ENCODE measurements at places on chromosomes 4 and X.

- no peak for DNase-seq
Observed at GRCh38 chr4:94479358-94480141, 27.8 kb downstream of the PDLIM5 start.

GRCh38 chr4:165834116-165834515 lies 38.9 kb upstream of the TLL1 start:
- DNase-seq: no peak

- peak; percentile 72 for DNase-seq
Observed at GRCh38 chr4:101191302-101192098, 155.8 kb downstream of the PPP3CA start.

DNA sequence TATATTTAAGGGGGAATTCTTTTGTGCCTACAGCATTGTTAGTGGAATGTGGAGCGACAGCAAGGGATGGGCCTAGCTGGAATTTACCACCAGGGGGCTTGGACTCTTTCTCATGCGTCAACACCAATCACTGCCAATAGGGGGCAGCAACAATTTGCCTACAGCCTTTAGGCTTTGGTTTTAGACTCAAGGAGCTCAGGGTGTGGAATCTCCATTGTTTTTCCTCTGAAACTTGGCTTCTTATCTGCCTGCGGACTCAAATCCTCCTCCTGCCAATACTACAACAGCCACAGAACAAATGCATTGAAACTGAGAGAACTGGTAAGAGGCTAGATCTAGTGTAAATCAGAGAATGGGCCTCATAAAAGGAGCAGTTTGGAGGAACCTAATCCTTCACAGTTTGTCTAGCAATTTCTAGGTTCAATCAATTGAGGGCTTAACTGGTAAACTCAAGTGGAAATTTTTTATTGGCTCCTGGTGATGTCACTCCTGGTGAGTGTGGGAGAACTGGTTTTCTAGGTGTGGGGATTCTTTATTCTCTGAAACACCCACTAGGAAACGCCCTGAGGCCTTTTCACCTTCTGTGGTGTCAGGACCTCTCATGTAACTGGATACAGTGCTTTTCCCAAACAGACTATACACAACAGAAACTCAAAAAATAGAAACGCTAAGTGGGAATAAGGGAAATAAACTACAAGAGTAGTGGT lies 27.9 kb upstream of the TMSB4X start:
- peak; percentile 40 for DNase-seq

- no peak for DNase-seq
Observed at GRCh38 chrX:48493890-48494364, 14.9 kb upstream of the PORCN start.

DNA sequence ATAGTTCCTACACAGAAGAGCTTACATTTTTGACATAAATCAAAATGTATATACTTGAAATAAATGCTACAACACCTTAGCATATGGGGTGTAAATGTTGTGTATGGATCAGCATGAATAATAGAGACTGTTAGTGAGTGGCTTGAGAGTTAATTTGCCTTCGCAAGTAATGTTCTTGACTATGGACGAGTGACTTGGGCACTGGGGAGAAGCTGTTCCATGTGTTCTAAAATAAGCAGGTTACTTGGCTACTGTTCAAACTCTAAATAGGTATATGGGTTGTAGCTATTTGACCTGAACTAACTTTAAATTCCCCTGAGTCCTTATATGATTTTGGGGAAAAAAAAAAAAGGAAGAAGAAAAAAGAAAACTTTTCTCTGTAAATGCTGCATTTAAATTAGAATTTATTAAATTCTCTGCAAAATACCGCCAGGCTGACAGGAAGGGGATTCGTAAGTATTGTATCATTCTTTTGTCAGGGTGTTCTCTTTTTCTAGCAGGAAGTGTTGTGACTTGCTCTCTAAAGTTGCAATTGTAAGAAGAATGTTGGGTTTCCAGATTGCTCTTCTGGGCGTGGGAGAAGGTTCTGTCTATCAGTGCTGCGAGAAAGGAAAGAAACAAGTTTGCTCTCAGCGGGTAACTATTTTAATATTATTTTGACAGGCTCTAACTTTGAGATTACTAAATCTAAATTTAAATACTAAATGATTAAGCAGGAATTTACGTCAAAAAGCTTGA lies 32.2 kb downstream of the PLS3 start:
- no peak for DNase-seq

- DNase-seq: no peak
Observed at GRCh38 chr4:156419080-156419685, 465.5 kb upstream of the CTSO start.

DNA sequence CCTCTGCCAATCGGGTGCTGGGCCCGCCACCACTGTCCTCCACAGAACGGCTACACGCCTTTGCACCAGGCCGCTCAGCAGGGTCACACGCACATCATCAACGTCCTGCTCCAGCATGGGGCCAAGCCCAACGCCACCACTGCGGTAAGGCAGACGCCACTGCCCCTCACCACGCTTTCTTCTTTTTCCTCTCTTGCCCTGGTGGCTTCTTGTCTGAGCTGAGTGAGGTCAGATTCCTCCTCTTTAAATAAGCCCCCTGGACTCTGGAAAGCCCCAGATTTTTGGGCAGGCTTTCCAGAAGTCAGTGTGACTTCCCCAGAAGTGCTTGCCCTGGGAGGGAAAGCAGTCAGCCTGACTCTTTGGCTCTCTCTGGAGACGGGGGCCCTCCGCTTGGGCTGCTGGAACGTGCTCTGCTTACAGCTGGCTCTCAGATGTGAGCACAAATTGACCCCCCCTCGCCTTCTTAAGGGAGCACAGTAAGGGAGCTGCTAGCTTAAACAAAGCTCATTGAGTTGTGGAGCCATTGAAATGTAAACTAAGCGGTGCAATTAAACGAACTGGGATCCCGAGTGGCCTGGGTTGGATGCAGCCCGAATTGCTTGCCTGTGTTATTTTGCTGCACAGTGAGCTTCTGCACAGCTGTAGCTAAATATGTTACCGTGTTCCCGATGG lies 243.1 kb downstream of the ANK2 start:
- DNase-seq: peak; percentile 37

- no peak for DNase-seq
Observed at GRCh38 chr4:118173956-118174725, 139.9 kb downstream of the NDST3 start.

- DNase-seq: no peak
Observed at GRCh38 chr4:25863347-25863784, 578 bp upstream of the SEL1L3 start.

- no peak for DNase-seq
Observed at GRCh38 chrX:120664081-120664480, 34.2 kb upstream of the C1GALT1C1 start.

GRCh38 chr4:185269286-185269685 lies 59.9 kb downstream of the SNX25 start:
- no peak for DNase-seq

DNA sequence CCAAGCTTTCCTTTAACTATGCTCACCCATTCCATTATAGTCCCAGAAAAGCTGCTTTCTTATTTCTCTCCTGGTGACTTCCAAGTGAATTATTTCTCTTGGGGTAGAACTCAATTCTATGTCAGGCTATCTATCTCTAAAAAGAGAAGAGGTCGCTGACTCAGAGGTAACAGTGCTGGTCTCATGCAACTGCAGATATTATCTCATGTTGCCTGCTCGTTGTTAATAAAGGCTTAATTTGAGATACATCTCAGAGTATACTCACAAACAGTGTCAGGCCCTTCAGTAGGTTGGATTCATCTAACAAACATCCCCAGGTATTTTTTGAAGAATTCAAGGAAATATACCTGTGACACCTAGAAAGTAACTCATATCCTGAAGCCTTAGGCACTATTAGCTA lies 2.7 kb downstream of the TMEM154 start:
- no peak for DNase-seq

DNA sequence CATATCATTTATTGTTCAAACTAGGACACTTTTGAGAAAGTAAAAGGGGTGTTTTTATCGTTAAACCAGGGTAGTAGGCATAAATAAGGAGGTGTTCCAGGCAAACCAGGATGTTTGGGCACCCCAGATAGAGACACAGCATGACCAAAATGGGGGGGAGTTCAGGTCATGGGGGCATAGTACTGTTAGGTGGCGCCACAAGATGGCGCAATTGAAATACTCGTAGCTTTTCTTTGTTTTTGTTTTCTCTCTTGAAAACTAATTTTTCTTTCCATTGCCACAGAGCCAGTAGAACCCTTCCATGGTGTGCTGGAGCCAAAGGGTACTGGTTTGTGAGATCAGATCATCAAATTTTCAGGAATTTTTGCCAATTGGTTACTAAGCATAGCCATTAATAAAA lies 283.4 kb downstream of the BCOR start:
- no peak for DNase-seq

- DNase-seq: no peak
Observed at GRCh38 chr4:20544645-20545044, 155.6 kb upstream of the PACRGL start.

DNA sequence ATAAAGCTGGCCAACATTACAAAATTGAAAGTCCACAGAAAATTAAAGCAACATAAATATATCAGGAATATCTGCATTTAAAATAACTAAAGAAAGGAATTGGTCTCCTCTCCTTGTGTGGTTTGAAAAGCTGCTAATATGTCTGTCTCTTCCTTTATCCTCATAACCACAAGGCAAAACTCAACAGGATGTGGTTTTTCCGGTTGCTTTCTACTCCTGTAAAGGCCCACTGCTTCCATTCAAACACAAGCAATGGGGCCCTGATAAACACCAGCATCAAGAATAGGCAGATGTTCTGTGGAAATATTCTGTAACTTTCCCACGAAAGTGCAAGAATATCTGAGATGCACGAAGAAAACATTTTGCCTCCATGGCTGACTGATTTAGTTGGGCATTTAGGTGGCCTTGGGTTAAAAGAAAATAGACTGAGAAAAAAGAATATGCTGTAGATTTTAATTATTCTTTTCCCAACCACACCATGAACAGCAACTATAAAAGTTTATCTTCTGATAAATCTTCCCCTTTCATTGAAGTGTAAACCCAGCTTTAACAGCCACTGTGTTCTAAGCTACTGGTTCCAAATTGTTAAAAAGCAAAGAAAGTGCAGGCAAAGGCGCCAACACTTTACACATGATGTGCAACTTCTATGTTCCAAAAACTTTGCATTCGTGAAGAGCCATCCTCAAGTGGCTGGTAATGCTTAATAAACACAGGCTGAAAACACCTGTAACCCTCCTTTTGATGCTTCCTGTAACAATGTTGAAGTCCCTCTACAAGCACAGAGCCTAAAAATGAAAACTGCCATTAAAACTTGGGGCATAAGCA lies 50.5 kb upstream of the NDST3 start:
- no peak for DNase-seq

- DNase-seq: no peak
Observed at GRCh38 chr4:113316879-113317278, 267.4 kb downstream of the ANK2 start.

GRCh38 chr4:48680848-48681568 lies 99.1 kb downstream of the FRYL start:
- DNase-seq: no peak

- no peak for DNase-seq
Observed at GRCh38 chr4:116829187-116829586, 256.2 kb downstream of the TRAM1L1 start.

Data from left ventricle myocardium inferior (tissue), 1 donor.